NCI-H2081 treated with DMSO at 0.1 percent for 48 hours (cell line): ENCODE measurements at places on chromosomes 11 and 22.

GRCh38 chr22:47816863-47817210 is 1054.4 kb downstream of the TBC1D22A start:
- no peak for DNase-seq

- DNase-seq: no peak
Observed at GRCh38 chr11:15882876-15883454, 473.4 kb downstream of the SOX6 start.

DNA sequence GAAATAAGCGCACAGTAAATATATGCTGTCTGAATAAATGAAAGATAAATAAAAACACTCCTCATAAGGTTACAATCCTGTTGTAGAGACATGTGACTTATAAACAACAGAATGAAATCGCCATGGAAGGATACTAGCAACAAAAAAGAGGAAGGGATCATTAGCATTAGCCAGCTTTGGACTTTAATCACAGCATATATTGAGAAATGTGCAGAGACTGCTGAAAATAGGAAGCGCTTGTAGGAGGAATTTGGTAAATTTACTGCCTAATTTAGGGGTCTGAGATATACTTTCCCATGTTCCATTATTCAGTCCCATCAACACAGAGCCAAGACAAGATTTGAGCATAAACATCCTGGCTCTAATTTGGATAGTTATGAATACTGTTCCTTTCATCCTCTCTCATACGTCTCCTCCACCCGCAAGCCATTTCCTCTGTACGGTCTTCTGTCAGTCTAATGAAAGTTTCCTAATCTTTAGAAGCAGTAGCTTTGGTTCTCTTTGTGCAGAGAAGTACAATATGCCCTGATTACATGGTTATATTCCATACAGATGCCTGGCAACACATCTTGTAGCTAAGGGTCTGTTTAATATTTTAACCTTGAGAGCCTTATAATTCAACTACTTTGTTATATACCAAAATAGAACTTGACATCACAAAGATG is 37.1 kb upstream of the AKIP1 start:
- DNase-seq: no peak

GRCh38 chr11:77115181-77115611 is 12.6 kb downstream of the OMP start:
- no peak for DNase-seq

DNA sequence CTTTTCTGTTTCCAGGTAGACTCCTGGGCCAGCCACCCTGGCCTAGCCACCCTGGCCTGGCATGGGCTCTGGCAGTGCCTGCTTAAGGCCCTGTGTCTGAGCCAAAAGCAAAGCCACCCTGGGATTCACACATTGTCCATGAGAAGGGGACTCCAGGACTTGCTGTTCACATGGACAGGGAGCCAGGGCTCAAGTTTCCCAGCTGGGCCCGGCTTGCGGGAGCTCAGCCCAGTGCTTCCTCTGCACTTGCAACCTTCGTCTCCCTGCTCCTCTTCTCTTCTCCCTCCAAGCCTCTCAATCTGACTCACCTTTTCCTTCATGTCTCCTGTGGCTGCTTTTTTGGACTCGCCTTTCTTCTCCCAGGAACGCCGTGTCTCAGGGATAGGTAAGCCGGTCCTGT is 130.3 kb downstream of the MICAL2 start:
- no peak for DNase-seq

DNA sequence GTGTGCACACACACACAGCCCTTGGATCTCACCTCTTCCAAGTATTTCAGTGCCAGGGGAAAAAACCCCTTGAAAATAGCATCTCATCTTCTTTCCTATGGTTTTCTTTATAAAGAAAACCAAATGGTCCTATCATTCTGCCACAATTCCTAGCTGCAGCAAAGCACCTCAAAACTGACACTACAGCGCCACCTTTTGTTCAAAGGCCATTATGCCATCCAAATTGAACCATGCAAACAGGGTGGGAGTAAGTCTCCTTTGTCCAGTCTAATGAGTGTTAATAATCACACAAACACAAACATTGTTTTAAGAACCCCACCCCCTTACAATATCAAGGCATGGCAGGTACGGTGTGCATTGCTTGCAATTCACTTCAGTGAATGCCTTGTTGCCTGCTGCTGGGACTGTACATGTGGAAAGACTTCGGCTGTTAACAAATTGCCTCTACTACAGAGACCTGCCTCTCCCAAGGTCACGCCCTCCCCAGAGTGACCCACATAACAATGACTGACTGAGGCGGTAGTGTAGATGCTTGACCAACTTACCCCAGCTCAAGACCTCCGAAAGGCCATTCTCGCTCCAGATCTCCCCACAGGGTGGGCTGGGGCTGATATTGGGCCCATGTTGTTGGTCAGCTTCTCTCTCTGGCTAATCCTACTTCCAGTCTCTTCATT is 31.7 kb downstream of the FAM181B start:
- DNase-seq: no peak

DNA sequence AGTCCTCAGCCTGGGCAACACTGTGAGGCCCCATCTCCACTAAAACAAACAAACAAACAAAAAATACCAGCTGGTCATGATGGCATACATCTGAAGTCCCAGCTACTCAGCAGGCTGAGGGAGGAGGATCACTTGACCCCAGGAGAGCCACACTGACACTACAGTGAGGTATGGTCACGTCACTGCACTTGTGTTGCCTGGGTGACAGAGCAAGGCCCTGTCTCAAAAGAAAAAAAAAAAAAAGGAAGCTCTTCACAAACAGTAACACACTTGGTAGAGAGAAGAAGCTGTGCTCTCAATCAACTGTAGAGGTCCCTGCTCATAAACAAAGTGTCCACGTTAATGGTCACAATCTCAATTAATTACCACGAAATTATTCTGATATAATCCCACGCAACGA is 401.6 kb upstream of the CCDC90B start:
- DNase-seq: no peak

- no peak for DNase-seq
Observed at GRCh38 chr22:23302171-23303002, 122.1 kb downstream of the BCR start.

GRCh38 chr22:32475468-32476010 is 928 bp downstream of the FBXO7 start:
- DNase-seq: no peak

- no peak for DNase-seq
Observed at GRCh38 chr11:115112754-115113153, 391.5 kb downstream of the CADM1 start.

DNA sequence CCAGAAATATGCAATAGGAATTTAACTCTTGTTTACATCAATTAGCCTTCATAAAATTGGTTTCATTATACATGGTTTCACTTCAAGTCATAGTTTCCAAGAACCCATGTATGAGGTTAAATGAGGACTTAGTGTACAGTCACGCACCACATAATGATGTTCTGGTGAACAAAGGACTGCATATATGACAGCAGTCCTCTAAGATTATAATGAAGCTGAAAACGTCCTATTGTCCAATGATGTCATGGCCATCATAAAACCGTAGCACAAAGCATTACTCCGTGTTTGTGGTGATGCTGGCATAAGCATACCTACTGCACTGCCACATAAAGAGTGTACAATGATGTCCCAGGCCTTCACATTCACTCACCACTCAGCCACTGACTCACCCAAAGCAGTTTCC is 31.1 kb downstream of the SMCO4 start:
- DNase-seq: no peak

GRCh38 chr11:34928960-34929680 is 12.7 kb downstream of the PDHX start:
- DNase-seq: no peak
